ENCODE measurements at places on chromosomes 4 and X. TPM values are rescaled to one million over a fixed set of nuclear protein-coding genes. Genes with fewer than 3 reads are reported as not detected.

AKAP14 gene
- total RNA-seq, result not detected

H2BW2 gene
- total RNA-seq, result not detected

BRS3 gene
- total RNA-seq, result not detected

ALB gene
- 0.64 TPM for total RNA-seq

FAM241A gene
- total RNA-seq, result 4.4 TPM

SYTL5 gene
- total RNA-seq, result 7.9 TPM

HHIP gene
- 4.9 TPM for total RNA-seq

CXCL3 gene
- 4.9 TPM for total RNA-seq

DNA sequence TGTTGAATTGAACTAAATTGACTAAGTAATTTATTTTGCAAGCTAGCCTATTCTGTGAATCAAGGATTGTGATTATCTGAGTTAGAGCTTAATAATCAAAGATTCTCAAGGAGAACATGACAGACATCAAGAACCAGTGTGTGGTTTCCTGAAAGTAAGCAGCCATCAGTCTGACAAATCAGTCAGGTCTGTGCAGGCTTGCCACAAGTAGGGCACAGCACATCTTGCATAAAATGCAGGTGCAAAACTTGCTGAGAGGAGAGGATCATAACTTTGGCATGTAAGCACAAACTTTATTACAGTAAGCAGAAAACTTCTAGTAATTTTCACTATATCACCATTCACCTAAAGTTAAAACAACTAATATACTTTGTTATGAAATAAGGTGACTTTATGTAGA is 22.5 kb downstream of the FAM241A start:
- H3K4me1 ChIP-seq, result no peaks in the 10 kb centered on the region
- no peak overlapping the region for H3K4me3 ChIP-seq
- no peak for DNase-seq
- H3K36me3 ChIP-seq, result no peaks in the 10 kb centered on the region
- H3K27me3 ChIP-seq, result no peaks in the 10 kb centered on the region

DNA sequence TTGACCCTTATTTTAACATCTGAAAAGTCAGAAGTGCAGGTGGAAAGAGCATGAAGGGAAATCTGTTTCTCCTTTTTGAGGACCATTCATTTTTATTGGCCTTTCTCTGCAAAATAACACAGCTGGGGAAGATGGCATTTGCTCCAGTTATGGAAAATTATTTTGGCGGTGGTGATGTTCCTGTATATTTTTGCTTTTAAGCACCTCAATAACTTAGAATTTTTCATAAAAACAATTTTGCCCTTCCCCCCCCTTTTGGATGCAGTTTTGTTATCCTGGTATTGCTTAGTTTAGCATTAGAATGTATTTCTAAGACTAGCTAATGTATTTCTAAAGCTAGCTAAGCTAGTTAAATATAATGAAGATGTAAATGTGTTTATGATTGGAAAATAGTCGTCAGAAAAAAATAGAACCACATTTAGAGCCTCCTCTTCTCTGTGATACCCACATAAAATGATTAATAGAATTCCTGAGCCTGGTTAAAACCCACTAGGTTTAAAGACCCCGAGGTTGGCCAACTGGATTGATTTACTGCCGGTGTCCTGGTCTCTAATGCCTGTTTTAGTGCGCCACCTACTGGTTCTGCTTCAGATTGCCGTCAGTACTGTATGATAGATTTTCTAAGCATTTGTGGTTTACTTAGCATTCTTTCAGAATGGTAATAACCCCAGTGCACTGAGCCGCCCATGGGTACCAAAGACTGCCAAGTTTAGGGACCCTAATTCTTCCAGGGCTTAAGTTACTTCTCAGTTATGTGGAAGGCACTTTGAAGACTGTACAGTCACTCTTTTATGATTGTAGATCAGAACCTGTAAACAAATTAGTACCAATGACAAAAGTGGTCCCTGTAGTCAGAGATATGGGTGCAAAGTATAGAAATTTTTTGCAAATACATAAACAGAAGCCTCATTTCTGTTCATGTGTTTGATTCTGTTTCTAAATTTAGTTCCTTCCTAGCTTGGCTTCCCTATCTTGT is 11.4 kb downstream of the KLF3 start:
- H3K4me1 ChIP-seq, result peaks cover 95% of the 10 kb centered on the region
- DNase-seq, result peak; percentile 90
- no peak overlapping the region for H3K4me3 ChIP-seq
- no peaks in the 10 kb centered on the region for H3K27me3 ChIP-seq
- peaks cover 1% of the 10 kb centered on the region for H3K36me3 ChIP-seq
- H3K27ac ChIP-seq, result peak overlapping the region; percentile 100

DNA sequence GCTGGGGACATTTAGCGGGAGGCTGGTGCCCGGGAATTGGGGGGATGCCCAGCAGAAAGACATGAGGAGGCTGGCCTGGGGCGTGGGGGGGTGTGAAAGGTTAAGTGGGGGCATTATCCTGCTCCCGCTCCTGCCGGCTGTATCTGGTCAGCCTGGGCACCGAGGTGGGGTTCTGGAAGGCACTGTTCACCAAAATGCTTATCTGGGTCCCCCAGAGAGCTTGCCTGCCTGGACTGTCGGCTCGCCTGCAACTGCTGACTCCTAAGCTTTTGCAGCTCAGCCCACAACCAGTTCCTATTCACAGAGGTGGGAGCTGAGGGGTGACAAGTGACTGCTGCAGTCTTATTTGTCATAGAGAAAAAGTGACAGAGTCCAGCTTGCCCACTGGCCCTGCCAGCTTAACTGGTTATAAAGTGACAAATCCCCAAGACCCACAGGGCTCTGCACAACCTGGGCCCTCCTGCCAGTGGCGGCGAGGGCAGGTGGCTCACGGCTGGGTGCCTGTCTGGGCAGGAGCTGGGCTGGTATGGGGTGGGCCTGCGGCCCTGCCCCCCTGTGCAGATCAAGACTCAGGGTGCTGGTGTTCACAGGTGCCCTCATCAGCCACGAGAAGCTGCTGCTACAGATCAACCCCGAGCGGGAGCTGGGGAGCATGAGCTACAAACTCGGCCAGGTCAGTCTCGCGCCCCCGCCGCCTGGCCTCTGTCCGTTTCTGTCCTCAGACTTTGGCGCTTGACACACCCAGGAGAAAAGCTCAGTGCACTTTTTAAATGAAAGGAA is 23.7 kb upstream of the MSANTD1 start:
- H3K27me3 ChIP-seq, result no peaks in the 10 kb centered on the region
- H3K36me3 ChIP-seq, result no peaks in the 10 kb centered on the region
- no peaks in the 10 kb centered on the region for H3K4me1 ChIP-seq
- no peak for DNase-seq

GRCh38 chrX:109793191-109793590 is 60.1 kb upstream of the ACSL4 start:
- H3K27ac ChIP-seq, result no peak overlapping the region
- no peaks in the 10 kb centered on the region for H3K36me3 ChIP-seq
- H3K4me3 ChIP-seq, result no peak overlapping the region

- H3K4me3 ChIP-seq, result no peak overlapping the region
- no peaks in the 10 kb centered on the region for H3K27me3 ChIP-seq
- H3K36me3 ChIP-seq, result no peaks in the 10 kb centered on the region
- DNase-seq, result no peak
- no peak overlapping the region for H3K27ac ChIP-seq
- H3K4me1 ChIP-seq, result no peaks in the 10 kb centered on the region
Observed at GRCh38 chrX:55240788-55241340, 20.7 kb downstream of the PAGE5 start.

- no peaks in the 10 kb centered on the region for H3K36me3 ChIP-seq
- no peak overlapping the region for H3K4me3 ChIP-seq
- no peak overlapping the region for H3K27ac ChIP-seq
Observed at GRCh38 chr4:83022724-83023450, 12.1 kb upstream of the COPS4 start.

GRCh38 chr4:4334798-4335520 is 44.9 kb downstream of the ZBTB49 start:
- no peaks in the 10 kb centered on the region for H3K4me1 ChIP-seq
- no peaks in the 10 kb centered on the region for H3K36me3 ChIP-seq
- H3K27me3 ChIP-seq, result no peaks in the 10 kb centered on the region
- no peak overlapping the region for H3K4me3 ChIP-seq

- no peaks in the 10 kb centered on the region for H3K4me1 ChIP-seq
- peak overlapping the region; percentile 0 for H3K27ac ChIP-seq
- no peak for DNase-seq
- no peak overlapping the region for H3K4me3 ChIP-seq
- H3K27me3 ChIP-seq, result no peaks in the 10 kb centered on the region
- H3K36me3 ChIP-seq, result peaks cover 10% of the 10 kb centered on the region
Observed at GRCh38 chr4:88792268-88792781, 94.7 kb upstream of the NAP1L5 start.

- no peak overlapping the region for H3K27ac ChIP-seq
- H3K4me1 ChIP-seq, result no peaks in the 10 kb centered on the region
- H3K36me3 ChIP-seq, result no peaks in the 10 kb centered on the region
- H3K27me3 ChIP-seq, result peaks cover 6% of the 10 kb centered on the region
- DNase-seq, result no peak
- no peak overlapping the region for H3K4me3 ChIP-seq
Observed at GRCh38 chr4:154507156-154507555, 15.6 kb upstream of the DCHS2 start.

- H3K36me3 ChIP-seq, result no peaks in the 10 kb centered on the region
- no peaks in the 10 kb centered on the region for H3K27me3 ChIP-seq
- DNase-seq, result no peak
Observed at GRCh38 chr4:176300565-176300964, 19.2 kb upstream of the SPCS3 start.

GRCh38 chr4:2905544-2905943 is 57.7 kb downstream of the NOP14 start:
- peaks cover 3% of the 10 kb centered on the region for H3K4me1 ChIP-seq
- no peak overlapping the region for H3K27ac ChIP-seq
- no peaks in the 10 kb centered on the region for H3K27me3 ChIP-seq
- H3K4me3 ChIP-seq, result no peak overlapping the region
- no peaks in the 10 kb centered on the region for H3K36me3 ChIP-seq

DNA sequence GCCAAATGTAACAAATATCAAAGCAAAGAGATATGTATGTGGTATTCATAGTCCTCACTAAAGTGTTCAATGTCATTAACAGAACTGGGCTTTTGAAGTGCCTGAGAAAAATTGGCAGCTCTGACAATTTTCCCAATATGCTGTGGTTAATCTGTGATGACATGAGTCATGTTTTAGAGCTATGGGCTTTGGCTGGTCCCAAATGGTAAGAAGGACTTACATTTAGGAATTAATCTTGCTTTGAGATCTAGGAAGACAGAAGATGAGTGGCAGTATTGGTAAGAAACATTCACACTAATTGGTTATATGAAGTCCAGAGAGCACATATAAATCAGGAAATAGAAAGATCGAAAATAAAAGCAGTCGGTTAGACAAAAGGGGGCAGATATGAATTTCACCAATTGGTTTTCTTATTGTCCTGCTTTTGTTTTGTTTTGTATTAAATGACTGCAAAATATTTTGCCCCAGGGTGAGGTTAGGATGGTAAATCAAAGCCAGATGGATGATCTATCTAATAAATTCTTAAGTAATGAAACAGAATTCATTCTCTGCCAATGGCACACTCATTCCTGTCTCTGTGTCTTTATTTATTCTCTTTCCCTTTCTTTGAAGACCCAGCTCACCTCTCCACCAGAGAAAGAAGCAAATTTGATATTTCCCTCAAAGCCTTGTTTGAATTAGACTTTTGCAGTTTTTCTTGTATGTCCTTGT is 993.1 kb downstream of the RPA4 start:
- H3K36me3 ChIP-seq, result no peaks in the 10 kb centered on the region
- H3K4me3 ChIP-seq, result no peak overlapping the region
- no peak overlapping the region for H3K27ac ChIP-seq
- H3K4me1 ChIP-seq, result no peaks in the 10 kb centered on the region
- no peaks in the 10 kb centered on the region for H3K27me3 ChIP-seq
